ENCODE measurements at places on chromosomes 16 and 17. TPM values are rescaled to one million over a fixed set of nuclear protein-coding genes. Genes with fewer than 3 reads are reported as not detected.

ASIC2 gene
- polyA plus RNA-seq: not detected

SLX4 gene
- polyA plus RNA-seq: 1.9 TPM

MYH3 gene
- not detected for polyA plus RNA-seq

KRT32 gene
- polyA plus RNA-seq: not detected

TMEM100 gene
- not detected for polyA plus RNA-seq

PRM1 gene
- polyA plus RNA-seq: not detected

ZSCAN10 gene
- not detected for polyA plus RNA-seq

SLC16A13 gene
- 0.87 TPM for polyA plus RNA-seq

CEP112 gene
- 7.2 TPM for polyA plus RNA-seq
